ENCODE measurements at places on chromosomes 5 and 9.

DNA sequence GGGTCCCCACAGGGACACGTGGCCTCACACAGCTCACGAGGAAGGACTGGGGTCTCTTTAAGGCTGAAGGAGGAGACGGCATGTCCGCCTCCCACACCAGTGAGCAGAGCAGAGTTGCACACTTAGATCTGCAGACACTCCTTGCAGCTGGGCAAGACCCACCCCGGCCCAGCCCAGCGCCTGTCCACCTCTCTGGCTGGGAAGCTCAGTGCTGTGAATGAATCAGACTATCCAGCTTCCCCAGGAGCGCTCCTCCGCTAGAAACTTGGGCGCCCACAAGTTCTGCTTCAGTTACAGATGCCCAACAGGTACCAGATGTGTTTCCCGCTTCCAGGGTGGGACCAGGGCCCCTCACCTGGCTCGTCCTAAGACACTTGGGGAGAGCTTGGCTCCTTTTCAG is 78.9 kb downstream of the NSUN2 start:
- DNase-seq: no peak

DNA sequence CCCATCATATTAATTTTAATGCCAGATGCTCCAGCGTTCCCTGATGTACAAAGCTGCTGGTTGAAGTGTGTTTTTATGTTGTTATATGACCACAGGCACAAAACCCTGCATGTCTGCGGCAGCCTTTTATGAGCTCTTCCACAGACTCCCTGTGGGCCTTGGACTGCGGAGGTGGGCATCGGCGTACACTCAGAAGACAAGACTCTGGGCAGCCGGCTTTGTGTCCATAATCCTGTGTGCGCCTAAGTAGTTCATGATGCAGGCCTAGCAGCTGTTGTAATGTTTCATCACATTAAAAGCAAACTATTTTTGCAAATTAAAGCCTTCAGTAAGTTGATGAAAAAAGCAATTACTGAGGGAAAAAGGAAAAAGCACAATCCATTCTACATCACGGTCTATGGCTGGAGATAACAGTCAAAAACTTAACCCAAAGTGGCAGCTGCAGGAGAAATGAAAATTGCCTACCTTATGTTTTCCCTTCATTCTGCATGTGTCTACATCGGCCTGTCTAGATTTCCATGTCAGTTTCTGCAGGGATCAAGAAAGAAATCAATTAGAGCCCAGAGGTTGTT is 78.8 kb downstream of the SEMA6A start:
- no peak for DNase-seq

- no peak for DNase-seq
Measured at GRCh38 chr9:111983484-111983908, 86.9 kb downstream of the UGCG start.

GRCh38 chr9:99140685-99141314 is 35.9 kb downstream of the TGFBR1 start:
- no peak for DNase-seq

GRCh38 chr5:44842496-44843282 is 33.9 kb downstream of the MRPS30 start:
- DNase-seq: no peak

DNA sequence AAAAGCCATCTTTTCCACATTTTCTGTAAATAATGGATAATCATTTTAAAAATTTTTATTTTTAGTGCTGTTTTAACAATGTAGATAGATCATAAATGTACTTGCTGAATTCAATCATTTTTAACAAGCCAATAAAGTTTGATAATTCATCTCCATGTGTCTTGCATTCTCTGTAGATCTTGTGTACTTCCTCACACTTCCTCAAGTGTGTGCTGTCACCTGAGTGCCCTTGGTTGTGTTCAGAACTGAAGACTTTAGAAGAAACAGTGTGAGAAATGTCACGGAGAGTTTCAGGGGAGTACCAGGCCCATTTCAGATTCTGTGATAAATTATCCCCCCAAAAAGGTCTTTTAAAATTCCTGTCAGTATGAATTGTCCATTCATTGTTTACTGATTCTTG is 146.0 kb downstream of the NTRK2 start:
- DNase-seq: no peak

DNA sequence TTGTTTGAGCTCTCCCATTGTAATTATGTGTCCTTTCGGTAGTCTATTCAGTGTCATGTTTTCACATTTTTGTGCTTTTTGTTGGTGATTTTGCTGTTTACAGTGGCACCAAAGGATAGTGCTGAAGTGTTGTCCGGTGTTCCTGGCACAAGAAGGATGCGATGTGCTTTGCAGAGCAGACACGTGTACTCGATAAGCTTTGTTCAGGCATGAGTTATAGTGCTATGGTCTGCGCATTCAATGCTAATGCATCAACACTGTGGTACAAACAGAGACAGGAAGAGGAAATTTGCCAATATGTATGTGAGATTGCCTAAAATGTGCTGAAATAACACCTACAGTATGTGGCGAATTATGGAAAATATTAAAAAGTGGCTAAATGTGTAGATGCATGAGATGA is 913.4 kb upstream of the ACO1 start:
- no peak for DNase-seq

DNA sequence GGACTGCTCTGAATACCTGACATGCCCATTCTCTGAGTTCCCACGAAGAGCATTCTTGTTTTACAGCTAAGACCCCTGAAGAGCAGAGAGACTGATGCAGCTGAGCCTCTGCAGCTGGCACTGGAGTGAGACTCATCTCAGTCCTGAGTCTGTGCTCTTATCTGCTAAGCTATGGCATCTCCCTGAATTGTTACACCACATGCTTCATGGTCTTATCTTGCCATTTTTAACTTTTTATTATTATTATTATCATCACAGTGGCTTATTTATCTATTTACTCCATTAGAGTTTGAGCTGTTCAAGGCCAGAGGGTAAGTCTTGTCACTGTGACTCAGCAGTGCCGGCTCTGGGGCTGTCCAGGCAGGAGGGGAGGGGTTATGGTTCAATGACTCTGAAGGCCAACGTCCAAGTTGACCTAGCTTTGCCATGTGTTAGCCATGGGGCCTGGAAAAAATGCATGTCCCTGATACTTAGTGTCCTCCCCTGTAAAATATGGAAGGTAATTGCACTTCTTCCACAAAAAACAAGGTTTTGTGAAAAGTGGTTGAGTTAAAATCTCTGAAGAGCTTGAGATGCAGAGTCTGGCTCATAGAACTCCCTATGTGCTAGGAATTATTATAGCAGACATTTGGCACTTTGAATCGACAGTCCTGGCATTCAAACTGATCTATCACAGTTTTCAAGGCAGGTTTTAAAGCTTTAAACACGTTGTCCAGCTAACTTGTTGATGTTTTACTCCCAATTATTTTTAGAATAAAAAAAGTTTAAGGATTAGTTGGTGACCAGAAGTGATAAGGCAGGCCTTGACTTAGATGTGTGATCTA is 94.6 kb downstream of the ALDH1A1 start:
- DNase-seq: no peak

GRCh38 chr5:111582993-111583601 is 70.8 kb upstream of the STARD4 start:
- no peak for DNase-seq

Data from vagina (tissue), 2 donors.